ENCODE measurements at places on chromosomes 11 and 22.

GRCh38 chr22:25380122-25380747, 160.8 kb downstream of the CRYBB2 start:
- DNase-seq, result no peak

DNA sequence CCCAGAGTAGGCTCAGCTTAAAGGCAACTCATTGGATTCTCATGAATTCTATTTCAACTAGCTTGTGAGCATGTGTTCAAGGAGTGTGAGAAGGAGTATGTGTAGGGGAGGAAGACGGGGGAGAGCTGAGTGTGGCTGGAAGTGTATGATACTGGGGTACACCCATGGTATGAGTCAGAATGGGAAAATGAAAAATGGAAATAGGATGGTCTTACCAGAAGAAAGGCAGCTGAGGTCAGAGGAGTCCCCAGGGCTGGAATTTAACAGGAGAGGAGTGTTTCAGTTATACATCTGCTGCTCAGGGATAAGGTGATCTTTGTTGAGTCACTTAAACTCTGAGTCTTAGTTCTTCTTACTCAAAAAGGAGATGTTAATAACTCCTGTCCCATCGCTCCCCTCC, 6.7 kb upstream of the ADAMTS15 start:
- no peak for DNase-seq

GRCh38 chr22:30876221-30876751, 92.3 kb downstream of the MORC2 start:
- DNase-seq, result no peak

- no peak for DNase-seq
Measured at GRCh38 chr22:48695731-48696305, 1131.9 kb downstream of the BRD1 start.

GRCh38 chr22:29947410-29948384, 64.7 kb downstream of the MTMR3 start:
- no peak for DNase-seq

DNA sequence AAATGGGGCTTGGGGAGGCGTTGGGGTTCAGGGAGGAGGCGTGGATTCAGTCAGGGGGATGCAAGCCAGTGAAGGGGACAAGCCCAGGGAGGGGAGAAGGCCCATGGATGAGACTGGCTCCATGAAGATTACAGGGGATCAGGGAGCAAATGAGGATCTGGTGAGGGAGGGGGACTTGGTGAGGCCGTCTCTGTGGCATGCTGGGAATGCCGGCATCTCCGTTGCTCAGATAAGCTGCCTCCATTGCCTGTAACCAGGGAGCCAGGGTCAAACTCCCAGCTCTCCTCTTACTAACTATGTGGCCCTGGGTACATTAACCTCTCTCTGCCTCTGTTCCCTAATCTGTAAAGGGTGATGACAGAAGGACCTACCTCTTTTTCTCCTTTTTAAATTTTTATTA, 38.7 kb downstream of the TPBGL start:
- DNase-seq, result no peak
